ENCODE measurements at places on chromosomes 13 and 19. TPM values are rescaled to one million over a fixed set of nuclear protein-coding genes. Genes with fewer than 3 reads are reported as not detected.

The LYPD5 gene
- polyA plus RNA-seq, result 0.34 TPM

The SLC17A7 gene
- polyA plus RNA-seq, result 1.1 TPM

The BCAM gene
- polyA plus RNA-seq, result 107 TPM

The ZNF30 gene
- 1.8 TPM for polyA plus RNA-seq

The COL5A3 gene
- polyA plus RNA-seq, result 13.5 TPM

The SIGLEC12 gene
- 0.05 TPM for polyA plus RNA-seq

The GMIP gene
- polyA plus RNA-seq, result 2.3 TPM

The GIPR gene
- polyA plus RNA-seq, result 8.7 TPM

The KLK12 gene
- not detected for polyA plus RNA-seq

The NDUFB7 gene
- polyA plus RNA-seq, result 1,159 TPM

The PLA2G4C gene
- 30.1 TPM for polyA plus RNA-seq

The PDE4A gene
- 5.5 TPM for polyA plus RNA-seq

The LRRC25 gene
- polyA plus RNA-seq, result 1.5 TPM
